ENCODE measurements at places on chromosomes 5 and 9.

DNA sequence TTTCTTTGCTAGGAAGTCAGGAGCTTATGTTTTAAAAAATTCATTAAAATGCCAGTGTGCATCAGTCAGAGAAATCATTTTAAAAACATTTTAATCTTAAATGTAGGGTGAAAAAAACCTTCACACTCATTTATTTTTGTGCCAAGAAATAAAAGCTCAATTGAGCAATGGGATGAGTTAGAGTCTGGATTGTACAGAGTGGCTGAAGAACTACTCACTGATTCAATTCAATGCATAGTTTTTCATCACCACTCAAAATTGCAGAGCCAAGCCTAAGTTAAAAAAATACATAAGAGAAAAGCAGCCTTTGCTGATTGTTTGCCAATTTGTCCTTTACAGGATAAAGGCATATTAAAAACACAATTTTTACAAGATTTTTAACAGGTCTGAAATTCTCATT, 168.2 kb upstream of the DMRTA1 start:
- DNase-seq = no peak

GRCh38 chr5:171771856-171772255, 13.8 kb upstream of the SMIM23 start:
- no peak for DNase-seq

- peak; percentile 34 for DNase-seq
Observed at GRCh38 chr9:131290036-131290766, 678 bp downstream of the PLPP7 start.

- DNase-seq = no peak
Observed at GRCh38 chr9:99567436-99567835, 254.2 kb upstream of the NR4A3 start.

GRCh38 chr9:14383294-14383693, 69.4 kb upstream of the NFIB start:
- DNase-seq = peak; percentile 53

DNA sequence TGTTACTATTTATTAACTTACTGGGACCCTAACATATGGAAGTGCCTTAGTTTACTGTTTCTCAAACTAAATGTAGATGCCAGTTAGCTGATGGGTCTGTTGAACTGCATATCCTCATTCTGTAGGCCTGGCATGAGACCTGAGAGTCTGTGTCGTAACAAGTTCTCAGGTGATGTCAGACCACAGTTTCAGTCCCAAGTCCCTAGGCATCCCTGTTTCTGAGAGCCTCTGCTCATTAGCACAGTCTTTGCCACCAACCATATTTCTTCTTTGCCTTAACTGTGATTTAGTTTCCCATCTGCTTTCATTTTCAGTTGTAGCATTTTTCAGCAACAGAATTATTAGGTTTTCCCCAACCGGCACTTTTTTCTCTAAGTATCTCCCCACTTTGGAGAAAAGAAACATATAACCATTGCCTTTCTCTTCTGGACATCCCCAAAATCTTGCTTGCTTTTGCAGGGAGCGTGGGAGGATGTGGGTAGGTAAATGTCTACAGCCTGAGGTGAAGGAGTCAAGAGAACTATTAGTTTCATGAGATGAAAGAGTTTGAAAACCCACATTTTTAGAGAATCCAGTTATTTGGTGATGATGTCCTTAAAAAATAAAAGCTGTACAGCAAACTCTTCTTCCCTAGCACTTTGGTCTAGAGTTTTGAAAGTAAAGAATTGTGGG, 74.6 kb downstream of the NUDT12 start:
- no peak for DNase-seq

- no peak for DNase-seq
Observed at GRCh38 chr9:117325110-117325731, 89.6 kb downstream of the ASTN2 start.

GRCh38 chr5:108167174-108167573, 214.7 kb downstream of the FBXL17 start:
- no peak for DNase-seq
